ENCODE measurements at places on chromosomes 2 and 18.
A peak's percentile ranks its signal among the peaks of the same experiment; 100 is the strongest.

DNA sequence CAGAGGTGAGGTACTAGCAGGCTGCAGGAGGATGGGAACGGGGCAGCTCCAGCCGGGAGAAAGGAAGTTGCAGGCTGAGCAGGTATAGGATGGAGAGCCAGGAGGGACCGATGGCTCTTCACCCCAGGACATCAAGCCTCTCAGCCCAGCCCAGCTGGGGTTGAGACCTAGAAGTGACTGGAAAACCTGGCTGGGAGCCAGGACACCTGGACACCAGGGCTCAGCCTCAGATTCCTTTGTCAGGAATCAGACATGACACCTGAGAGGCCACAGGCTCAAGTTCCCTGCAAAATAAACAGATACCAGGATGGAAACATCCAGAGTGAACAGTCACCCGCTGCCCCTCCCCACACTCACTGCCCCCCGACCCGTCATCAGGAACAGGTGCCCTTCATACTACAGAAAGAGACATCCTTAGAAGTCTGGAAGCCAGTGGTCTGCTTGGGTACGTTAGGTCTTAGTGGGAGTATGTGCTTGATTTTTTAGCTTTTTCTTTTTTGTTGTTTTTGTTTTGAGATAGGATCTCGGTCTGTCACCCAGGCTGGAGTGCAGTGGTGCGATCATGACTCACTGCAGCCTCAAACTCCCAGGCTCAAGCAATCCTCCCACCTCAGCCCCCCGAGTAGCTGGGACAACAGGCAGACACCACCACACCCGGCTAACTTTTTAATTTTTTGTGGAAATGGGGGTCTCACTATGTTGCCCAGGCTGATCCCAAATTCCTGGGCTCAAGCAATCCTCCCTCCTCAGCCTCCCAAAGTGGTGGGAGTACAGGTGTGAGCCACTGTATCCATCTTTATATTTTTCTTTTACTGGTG is 95.7 kb upstream of the STPG4 start:
- no peak for DNase-seq
- H3K4me3 ChIP-seq = no peak overlapping the region
- H3K36me3 ChIP-seq = no peaks in the 10 kb centered on the region
- H3K4me1 ChIP-seq = no peaks in the 10 kb centered on the region
- no peaks in the 10 kb centered on the region for H3K27me3 ChIP-seq

DNA sequence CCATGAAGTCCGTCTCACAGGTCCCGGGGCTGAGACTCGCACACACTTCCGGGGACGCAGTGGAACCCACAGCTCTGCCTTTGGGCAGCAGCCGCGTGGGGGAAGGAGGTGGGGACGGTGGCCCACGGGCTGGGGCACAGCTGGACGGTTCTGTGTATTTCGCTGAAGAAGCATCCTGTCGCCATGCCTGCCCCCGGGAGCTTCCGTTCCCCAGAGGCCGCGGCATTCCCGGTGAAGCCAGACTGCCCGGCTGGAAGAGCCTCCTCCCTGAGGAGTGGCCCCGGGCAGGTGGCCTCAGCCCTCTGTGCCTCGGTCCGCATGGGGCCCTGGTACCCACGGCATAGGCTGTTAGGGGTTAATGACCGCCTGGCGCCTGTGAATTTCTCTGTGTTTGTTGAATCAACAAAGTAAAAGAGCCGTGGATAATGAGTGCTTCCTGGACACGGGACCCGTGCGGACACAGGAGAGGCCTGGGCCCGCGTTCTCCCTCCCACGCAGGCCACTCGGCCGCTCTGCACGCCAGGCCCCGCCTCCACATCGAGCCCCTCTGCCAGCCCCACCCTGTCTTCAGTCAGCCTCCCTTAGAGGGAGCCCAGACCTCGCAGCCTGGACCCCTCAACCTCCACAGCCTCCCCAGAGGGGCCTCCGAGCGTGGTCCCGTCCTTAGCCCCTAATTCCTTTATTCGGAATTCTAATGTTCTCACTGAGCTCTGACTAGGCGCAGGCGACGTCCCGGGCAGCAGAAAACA is 51.0 kb downstream of the KCNG2 start:
- DNase-seq = no peak
- H3K4me1 ChIP-seq = no peaks in the 10 kb centered on the region
- H3K27ac ChIP-seq = no peak overlapping the region

GRCh38 chr18:62790871-62791772 is 75.8 kb downstream of the PHLPP1 start:
- no peak overlapping the region for H3K4me3 ChIP-seq
- no peak overlapping the region for H3K27ac ChIP-seq
- H3K4me1 ChIP-seq = peaks cover 1% of the 10 kb centered on the region
- no peak for DNase-seq
- H3K36me3 ChIP-seq = no peaks in the 10 kb centered on the region

- H3K27me3 ChIP-seq = no peaks in the 10 kb centered on the region
- DNase-seq = no peak
- H3K4me3 ChIP-seq = no peak overlapping the region
- no peaks in the 10 kb centered on the region for H3K36me3 ChIP-seq
Observed at GRCh38 chr18:34631093-34631966, 78.8 kb upstream of the DTNA start.

DNA sequence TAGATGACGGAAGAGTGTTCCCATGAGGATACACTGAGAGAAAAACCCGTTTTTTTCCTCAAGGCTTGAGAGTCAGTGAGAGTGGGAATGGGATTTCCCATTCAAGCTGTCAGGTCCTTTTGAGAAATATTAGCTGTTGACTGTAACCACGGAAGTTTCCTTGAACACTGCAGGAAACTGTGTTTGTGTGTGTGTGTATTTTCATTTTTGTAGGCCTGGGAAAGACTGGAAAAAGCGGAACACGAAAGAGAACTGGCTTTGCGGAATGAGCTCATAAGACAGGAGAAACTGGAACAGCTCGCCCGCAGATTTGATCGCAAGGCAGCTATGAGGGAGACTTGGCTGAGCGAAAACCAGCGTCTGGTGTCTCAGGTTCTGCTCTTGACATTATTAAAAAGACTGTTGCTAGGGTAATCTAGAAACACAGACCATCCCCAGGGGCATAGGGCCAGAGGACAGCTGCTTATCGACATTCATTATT is 98.8 kb upstream of the EML6 start:
- no peaks in the 10 kb centered on the region for H3K4me1 ChIP-seq
- H3K27ac ChIP-seq = no peak overlapping the region
- H3K27me3 ChIP-seq = no peaks in the 10 kb centered on the region
- H3K36me3 ChIP-seq = peaks cover 32% of the 10 kb centered on the region
- DNase-seq = no peak

GRCh38 chr2:20148923-20149702 is 75.8 kb downstream of the SDC1 start:
- H3K4me3 ChIP-seq = no peak overlapping the region
- H3K27ac ChIP-seq = no peak overlapping the region
- H3K4me1 ChIP-seq = no peaks in the 10 kb centered on the region
- no peak for DNase-seq

- no peak overlapping the region for H3K4me3 ChIP-seq
- no peak for DNase-seq
- H3K4me1 ChIP-seq = no peaks in the 10 kb centered on the region
- no peak overlapping the region for H3K27ac ChIP-seq
- peaks cover 8% of the 10 kb centered on the region for H3K36me3 ChIP-seq
Observed at GRCh38 chr2:237763812-237764211, 34.8 kb upstream of the RBM44 start.

GRCh38 chr2:201558665-201559064 is 84.6 kb downstream of the TMEM237 start:
- no peak for DNase-seq
- H3K27ac ChIP-seq = no peak overlapping the region
- H3K4me1 ChIP-seq = no peaks in the 10 kb centered on the region
- no peaks in the 10 kb centered on the region for H3K36me3 ChIP-seq

GRCh38 chr2:33381301-33381858 is 95.1 kb upstream of the RASGRP3 start:
- H3K27me3 ChIP-seq = no peaks in the 10 kb centered on the region
- no peak overlapping the region for H3K4me3 ChIP-seq
- H3K27ac ChIP-seq = no peak overlapping the region
- no peaks in the 10 kb centered on the region for H3K36me3 ChIP-seq
- DNase-seq = no peak

DNA sequence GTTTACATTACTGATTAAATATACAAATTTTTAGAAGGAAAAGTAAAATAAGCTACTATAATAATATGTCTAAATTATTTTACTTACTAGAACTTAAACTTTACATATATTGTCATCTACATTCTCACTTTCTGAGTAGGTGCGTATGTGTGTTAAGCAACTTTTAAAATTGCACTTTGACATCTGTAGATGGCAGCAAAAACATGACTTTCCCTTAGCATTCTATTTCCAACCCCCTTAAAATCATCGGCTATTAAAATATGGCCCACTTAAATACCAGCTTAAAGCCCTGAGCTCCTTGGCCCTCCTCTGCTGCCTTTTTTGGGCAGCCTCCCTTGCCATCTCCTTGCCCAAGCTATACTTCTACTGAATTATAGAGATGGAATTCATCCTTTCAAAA is 78.0 kb downstream of the UPP2 start:
- H3K36me3 ChIP-seq = no peaks in the 10 kb centered on the region
- no peak overlapping the region for H3K27ac ChIP-seq
- peak; percentile 13 for DNase-seq
- H3K4me1 ChIP-seq = peaks cover 4% of the 10 kb centered on the region
- no peak overlapping the region for H3K4me3 ChIP-seq

DNA sequence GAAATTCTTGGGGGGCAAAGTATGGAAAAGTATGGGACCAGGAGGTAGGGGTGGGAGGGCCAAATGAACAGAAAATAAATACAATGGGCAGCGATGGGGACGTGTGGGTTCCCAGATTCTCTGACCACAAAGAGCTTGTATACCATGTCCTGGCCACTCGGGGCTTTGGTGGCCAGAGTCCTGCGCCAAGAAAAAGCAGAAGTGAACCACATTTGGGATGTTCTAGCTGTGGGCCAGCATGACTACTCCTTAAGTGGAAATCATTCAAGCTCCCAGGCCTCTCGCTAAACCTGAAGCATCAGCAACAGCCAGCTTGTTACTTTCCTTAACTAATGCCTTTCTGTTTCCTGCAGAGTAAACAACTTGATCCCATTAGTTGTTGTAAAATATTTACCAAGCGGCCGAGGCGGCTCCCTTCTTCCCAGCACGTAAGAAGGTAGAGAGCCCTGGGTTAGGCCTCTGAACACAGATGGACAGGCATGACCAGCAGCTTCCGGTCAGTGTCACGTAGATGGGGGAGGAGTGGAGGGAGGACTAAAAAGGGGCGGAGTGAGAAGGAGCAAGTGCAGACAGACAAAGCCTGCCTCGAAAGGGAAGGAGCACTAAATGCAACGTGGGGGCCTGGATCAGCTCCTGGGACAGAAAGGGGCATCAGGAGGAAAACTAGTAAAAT is 88.2 kb downstream of the GALNT14 start:
- no peak for DNase-seq
- H3K4me1 ChIP-seq = no peaks in the 10 kb centered on the region

GRCh38 chr18:36464126-36464651 is 166.7 kb downstream of the FHOD3 start:
- H3K36me3 ChIP-seq = no peaks in the 10 kb centered on the region
- H3K27ac ChIP-seq = no peak overlapping the region

DNA sequence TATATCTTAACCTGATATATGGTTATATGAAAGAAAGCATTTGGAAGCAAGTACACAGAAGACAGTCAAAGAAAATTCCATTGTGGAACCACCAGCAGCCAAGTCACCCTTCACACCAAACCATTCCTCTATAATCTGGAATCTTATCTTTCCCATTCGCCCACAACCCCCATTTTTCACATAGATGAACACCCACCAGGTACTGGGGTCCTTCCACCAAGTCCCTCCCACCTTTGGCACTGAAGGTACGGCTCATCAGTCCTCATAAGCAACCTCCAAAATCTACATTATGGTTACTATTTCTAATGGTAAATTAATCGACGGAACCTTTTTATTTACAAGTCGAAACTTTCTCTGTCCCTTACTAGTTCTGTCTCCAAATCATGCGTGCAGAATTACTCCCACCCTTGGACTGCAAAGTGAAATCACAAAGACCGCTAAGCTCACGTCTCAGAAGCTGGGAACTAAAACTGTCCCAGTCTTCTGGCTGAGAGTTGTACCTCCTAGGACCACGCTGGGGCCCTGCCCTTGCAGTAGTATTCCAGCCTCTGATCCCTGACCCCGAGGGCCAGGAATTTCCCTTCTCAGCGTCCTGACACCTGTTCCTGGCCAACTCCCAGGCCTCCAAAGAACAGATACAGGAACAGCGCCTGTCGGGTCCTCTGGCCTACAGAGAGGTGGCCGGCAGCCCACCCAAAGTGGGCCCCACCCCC is 702 bp downstream of the OLA1 start:
- H3K4me3 ChIP-seq = peak overlapping the region; percentile 58
- no peaks in the 10 kb centered on the region for H3K36me3 ChIP-seq

- DNase-seq = no peak
- no peak overlapping the region for H3K27ac ChIP-seq
- H3K36me3 ChIP-seq = no peaks in the 10 kb centered on the region
- no peak overlapping the region for H3K4me3 ChIP-seq
Observed at GRCh38 chr2:208010506-208010905, 14.8 kb downstream of the PLEKHM3 start.

DNA sequence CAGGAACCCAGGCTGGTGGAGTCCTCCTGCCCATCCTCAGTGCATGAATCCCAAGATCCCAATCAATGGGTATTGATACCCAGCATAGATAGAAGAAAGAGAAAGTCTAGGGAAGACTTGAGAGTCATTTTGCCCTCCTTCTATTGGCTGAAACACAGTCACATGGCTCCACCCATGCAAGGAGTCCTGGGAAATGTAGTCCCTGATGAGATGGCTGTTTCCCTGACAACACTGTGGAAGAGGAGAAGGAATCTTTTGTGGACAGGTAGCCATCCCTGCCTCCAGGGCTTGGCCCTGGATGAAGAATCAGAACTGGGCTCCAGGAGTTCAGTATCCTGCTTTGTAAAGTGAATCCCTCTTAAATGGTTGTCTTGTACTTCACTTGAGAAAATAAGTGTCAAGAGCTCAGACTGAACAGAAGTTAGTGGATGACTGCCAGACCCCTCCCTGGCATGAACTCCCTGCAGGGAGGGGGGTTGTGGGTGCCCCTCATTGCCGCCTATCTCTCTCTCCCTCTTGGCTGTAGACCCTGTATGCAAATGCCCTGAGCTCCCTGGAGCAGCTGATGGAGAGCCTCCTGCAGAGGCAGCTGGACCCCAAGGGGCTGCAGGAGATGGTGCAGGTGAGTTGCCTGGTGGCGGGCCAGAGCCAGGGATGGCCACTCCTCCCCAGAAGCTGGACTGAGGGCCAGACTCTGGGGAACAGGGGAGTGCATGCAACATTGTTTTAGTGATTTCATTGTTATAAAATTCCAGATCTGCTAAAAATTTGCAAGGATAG is 36.1 kb downstream of the MROH2A start:
- H3K4me1 ChIP-seq = no peaks in the 10 kb centered on the region
- no peaks in the 10 kb centered on the region for H3K27me3 ChIP-seq
- no peak overlapping the region for H3K27ac ChIP-seq

DNA sequence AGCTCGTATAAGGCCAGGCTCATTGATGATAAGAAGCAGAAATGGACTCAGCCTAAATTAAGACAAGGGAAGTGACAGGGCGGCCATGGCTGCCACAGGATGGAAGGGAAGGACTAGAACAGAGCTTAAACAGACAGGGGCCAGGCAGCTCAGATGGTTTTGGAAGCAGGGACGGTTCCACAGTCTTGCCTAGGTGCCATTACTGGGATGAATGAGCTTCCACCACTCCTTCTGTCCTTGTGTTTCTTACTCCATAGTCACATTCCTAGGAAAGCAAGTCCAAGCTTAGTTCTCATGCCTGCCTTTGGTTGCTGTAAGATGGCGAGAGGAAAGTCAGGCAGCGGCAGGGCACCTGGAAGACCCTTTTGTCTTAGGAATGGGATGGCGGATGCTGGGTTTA is 11.9 kb downstream of the GNLY start:
- H3K36me3 ChIP-seq = no peaks in the 10 kb centered on the region
- DNase-seq = no peak
- no peak overlapping the region for H3K4me3 ChIP-seq

All from iPS DF 6.9 (cell line).